GOT3 (cell line): ENCODE measurements at places on chromosomes 6 and 20.

DNA sequence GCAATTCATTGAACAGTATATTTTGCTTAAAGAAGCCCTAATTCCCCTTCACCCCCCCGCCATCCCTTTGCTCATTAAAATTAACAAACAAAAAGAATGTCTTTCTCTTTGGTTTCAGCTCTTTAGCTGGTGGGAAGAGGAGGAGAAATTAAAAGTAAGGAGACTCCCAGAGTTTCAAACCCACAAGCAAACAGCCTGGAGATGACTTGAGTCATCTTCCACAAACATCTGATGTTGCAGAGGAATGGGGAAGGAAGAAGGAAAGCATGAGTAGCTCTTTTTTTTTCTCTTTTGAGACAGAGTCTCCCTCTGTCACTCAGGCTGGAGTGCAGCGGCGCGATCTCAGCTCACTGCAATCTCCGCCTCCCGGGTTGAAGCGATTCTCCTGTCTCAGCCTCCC lies 189.6 kb downstream of the ADAT2 start:
- DNase-seq, result no peak

- no peak for DNase-seq
Observed at GRCh38 chr20:14991023-14991422, 653.6 kb upstream of the FLRT3 start.

DNA sequence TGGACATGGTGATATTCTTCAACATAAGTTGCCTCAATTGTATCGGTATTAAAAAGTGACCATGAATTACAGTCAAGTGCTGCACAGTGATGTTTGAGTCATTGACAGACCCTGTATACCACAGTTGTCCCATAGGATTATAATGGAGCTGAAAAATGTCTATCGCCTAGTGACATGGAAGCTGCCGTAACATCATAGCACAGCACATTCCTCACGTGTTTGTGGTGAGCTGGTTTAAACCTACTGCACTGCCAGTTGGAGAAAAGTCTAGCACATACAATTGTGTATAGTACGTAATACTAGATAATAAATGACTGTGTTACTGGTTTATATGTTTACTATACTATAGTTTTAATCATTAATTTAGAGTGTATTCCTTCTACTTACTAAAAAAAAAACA lies 150.2 kb downstream of the CDH26 start:
- no peak for DNase-seq

DNA sequence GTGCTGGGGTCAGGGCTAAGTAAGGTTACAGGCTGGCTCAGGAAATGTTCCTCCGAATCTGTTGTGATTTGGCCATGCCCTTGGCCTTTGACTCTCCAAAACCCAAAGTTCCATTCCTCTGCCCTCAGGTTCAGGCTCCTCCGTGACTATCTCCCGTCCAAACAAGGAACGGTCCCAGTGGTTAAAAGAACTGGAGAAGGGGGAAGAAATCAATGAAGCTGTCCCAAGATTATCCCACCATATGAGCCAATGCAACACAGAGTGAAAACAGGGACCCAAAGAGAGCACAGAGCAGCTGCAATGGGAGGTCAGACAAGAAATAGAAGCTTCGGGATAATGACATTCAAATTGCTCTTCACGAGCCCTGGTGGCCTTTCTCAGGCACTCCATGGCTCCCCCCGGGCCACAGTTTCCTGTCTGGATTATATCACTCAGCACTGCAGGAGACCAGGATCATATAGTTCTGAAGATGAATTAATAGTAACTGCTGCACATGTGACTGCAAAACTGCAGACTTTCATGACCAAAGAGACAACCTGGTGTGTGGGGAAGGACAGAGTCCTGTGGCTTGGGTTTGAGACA lies 211.3 kb downstream of the ZNF217 start:
- no peak for DNase-seq

DNA sequence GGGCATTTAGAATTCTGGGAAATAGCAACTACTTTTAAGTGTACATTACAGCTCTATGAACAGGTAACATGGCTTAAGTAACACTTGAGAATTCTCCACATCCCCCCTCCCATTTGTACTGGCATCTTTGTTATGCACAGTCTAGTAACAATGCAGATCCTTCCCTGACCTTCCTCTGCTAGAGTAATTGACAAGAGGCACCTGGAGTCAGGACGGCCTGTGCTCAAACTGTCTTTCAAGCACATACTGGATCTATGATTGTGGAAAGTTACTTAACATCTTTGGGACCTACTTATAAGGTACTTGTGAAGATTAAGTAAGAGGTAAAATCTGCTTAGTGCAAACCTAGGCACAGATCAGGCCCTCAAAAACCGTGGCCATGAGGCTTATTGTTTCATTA lies 21.9 kb upstream of the GSTA3 start:
- DNase-seq, result no peak

- no peak for DNase-seq
Observed at GRCh38 chr6:95387845-95388244, 189.5 kb upstream of the MANEA start.

- DNase-seq, result no peak
Observed at GRCh38 chr6:125357515-125358256, 55.9 kb upstream of the HDDC2 start.
